IPS DF 19.7 (cell line): ENCODE measurements at places on chromosomes 2 and 18.

DNA sequence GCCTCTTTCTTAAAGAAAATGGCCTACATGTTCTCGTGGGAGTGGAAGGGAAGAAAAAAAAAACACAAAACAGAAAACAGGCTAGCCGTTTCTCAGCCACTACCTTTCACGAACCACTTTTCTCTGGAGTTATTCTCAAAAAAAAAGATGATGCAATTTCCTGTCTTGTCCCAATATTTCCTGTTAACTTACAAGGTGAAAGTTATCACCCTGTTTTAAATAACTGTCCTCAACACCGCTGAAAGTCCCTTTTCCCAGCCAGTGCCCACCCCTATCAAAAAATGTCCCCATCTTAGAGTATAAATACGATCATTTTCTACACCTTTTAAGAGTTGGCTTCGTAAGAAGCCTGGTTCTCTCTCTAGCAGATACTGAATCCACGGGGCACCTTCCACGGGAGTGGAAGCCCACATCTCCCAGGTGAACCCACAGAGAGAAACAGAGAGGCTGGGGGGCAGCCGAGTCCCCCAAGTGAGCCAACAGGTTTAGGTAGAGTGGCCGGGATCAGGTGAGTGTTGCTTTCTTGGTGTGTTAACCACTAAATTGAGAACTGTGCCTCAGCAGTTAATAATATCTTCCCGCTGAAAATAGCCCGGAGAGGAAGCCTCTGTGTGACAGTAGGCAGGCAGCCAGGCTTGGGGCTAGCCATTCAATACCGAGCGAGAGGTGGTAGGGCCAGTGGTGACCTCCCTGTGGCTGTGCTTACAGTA is 15.9 kb downstream of the SMAD7 start:
- no peak for DNase-seq

GRCh38 chr2:229463841-229464346 is 192.8 kb upstream of the PID1 start:
- no peak for DNase-seq

DNA sequence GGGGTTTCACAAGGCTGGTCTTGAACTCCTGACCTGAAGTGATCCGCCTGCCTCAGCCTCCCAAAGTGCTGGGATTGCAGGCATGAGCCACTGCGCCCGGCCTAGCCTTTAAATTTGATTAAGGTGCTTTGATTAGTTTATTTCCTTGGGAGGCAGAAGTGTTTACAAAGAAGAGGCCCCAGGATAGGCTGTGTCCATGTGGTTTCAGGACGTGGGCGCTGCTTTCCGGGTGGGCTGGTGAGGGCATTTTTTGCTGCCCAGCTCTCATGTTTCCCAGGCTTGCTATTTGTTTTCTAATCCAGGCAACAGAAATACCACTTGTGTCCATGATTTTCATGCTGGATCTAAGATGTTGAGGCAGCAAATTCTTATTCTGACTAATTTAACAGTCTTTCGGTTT is 124.2 kb downstream of the SH3RF3 start:
- no peak for DNase-seq

DNA sequence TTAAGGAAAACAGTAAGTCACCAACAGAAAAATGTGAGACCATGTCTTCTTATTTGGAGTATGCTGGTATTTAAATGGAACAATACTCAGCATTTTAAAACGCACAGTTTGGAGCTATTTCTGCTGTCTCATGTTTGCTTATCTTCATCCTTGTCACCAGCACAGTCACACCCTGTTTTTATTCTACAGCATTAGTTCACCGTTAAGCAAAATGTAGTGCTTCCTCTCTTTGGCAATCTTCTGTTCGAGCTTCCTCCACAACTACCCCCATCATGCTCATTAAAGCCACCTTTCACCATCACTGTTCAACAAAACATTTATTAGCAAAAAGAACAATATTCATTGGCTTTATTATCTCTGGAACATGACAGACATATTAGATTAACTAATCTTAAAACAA is 64.0 kb downstream of the SLC40A1 start:
- no peak for DNase-seq

- no peak for DNase-seq
These were observed 85.6 kb downstream of the EHD3 start for GRCh38 chr2:31319406-31320175.

DNA sequence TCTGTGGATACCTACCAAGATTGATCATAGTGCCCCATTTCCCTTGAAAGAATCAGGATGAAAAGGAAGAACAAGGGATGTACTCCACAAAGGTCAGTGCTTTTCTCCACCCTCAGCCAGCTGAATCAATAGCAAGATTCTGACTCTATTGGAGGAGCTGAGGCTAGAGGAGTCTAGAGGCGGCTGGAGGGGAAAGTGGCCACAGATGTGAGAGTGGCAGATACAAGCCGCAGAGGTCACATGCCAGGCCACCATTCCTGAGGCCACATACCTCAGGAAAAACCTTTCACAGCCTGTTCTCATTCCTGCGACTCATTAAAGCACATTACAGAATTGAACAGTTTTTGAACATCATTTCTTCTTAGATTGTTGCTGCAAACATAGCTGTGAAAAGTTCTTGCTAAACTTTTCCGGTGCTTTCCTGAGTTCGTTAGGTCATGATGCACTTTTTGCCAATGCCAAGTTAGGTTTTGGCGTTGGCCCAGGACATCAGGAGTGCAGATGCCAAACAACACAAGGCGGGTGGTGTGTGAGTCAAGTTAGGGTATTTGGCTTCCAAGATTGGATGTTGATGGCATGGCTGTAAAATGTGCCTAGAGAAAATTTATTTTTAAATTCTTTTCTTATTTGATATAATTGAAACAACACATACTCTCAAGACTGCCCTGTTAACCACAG is 160.7 kb upstream of the SP5 start:
- no peak for DNase-seq

GRCh38 chr18:11119550-11119949 is 29.8 kb downstream of the PIEZO2 start:
- DNase-seq: no peak

DNA sequence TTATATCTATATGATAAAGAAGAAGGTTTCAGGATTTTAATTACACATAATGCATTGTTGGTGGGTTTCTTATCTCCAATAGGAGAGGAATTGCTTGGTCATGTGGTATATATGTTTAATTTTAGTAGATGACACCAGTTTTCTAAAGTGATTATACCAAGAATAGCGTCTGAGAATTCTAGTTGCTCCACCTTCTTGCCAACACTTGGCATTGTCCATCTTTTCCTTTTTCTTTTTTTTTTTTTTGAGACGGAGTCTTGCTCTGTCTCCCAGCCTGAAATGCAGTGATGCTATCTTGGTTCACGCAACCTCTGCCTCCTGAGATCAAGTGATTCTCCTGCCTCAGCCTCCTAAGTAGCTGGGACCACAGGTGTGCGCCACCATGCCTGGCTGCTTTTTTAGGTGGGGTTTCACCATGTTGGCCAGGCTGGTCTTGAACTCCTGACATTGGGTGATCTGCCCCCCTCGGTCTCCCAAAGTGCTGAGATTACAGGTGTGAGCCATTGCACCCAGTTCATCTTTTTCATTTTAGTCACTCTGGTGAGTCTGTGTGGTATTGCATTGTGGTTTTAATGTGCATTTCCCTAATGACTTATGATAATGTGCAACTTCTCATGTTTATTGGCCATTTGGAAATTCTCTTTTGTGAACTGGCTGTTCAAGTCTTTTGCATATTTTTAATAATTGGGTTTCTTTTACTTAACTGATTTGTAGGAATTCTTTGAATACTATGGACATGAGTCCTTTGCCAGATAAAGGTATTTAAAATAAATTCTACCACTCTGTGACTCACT is 37.3 kb upstream of the ZNF512 start:
- no peak for DNase-seq

GRCh38 chr2:230256733-230257332 is 31.3 kb downstream of the SP140 start:
- DNase-seq: no peak

- no peak for DNase-seq
These were observed 49.6 kb downstream of the SOWAHC start for GRCh38 chr2:109663721-109664120.

DNA sequence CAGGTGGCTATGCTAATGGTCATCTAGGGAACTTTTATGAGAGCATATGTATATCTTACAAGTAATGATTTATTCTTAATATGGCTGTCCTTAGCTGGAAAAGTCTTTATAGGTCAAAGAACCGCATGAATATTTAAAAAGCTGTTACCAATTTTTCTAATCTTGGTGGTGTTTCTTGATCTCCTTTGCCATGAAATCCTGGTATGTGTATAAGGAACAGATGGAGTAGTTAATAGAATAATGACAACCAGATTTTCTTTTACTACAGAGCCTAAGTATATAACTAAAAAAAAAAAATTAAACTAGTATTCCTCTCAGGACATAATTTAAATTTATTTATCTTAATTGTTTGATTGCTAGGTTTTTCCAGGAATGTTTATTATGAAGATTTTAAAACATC is 74.5 kb downstream of the RHBDD1 start:
- no peak for DNase-seq
